ENCODE measurements at places on chromosomes 6 and 20. TPM values are rescaled to one million over a fixed set of nuclear protein-coding genes. Genes with fewer than 3 reads are reported as not detected.

The F13A1 gene
- total RNA-seq = 0.16 TPM

The SIGLEC1 gene
- total RNA-seq = not detected

The TRIM40 gene
- not detected for total RNA-seq

The BCAS1 gene
- total RNA-seq = 0.13 TPM

The RBM24 gene
- 9.9 TPM for total RNA-seq

The CAP2 gene
- 12.3 TPM for total RNA-seq

The TAP2 gene
- 11.3 TPM for total RNA-seq

The EYA4 gene
- 1.5 TPM for total RNA-seq

The SLC17A1 gene
- total RNA-seq = 0.25 TPM

The GDAP1L1 gene
- not detected for total RNA-seq

The B3GAT2 gene
- not detected for total RNA-seq

The CGA gene
- not detected for total RNA-seq

The TREML2 gene
- total RNA-seq = not detected

The UBE2C gene
- 425 TPM for total RNA-seq

The CEP43 gene
- total RNA-seq = 5.6 TPM

The SLC35D3 gene
- not detected for total RNA-seq

The BANF2 gene
- total RNA-seq = not detected

The ZBTB12 gene
- 2.4 TPM for total RNA-seq

The CLVS2 gene
- 0.16 TPM for total RNA-seq

The XKR7 gene
- not detected for total RNA-seq

The KHDRBS2 gene
- total RNA-seq = not detected

The ADGB gene
- not detected for total RNA-seq
